HFF-Myc (cell line): ENCODE measurements at places on chromosomes 7 and 10.

- no peak for DNase-seq
Measured at GRCh38 chr7:64045301-64046040, at the start of gene ZNF727. Gene ZNF727 (plus strand): TSS chr7:64045434. CDS start chr7:64045622, 188 bp downstream.

DNA sequence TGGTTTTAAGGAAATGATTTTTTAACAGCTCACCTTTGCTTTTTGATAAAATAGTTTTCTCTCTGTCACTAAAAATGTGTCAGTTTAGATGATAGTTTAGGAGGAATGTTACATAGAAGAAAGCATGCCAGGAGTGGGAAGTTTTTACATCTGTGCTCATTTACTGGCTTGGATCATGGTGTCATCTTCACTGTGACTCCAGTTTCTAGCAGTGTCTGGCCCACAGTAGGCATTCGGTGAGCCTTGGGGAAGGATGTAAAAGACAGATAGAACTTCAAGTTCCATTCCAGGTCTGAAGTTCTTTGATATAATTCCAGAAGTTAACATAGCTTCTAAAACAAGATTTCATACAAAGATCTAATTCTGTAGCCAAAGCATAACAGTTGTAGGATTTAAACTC is 259.2 kb downstream of the BICC1 start:
- no peak for DNase-seq

DNA sequence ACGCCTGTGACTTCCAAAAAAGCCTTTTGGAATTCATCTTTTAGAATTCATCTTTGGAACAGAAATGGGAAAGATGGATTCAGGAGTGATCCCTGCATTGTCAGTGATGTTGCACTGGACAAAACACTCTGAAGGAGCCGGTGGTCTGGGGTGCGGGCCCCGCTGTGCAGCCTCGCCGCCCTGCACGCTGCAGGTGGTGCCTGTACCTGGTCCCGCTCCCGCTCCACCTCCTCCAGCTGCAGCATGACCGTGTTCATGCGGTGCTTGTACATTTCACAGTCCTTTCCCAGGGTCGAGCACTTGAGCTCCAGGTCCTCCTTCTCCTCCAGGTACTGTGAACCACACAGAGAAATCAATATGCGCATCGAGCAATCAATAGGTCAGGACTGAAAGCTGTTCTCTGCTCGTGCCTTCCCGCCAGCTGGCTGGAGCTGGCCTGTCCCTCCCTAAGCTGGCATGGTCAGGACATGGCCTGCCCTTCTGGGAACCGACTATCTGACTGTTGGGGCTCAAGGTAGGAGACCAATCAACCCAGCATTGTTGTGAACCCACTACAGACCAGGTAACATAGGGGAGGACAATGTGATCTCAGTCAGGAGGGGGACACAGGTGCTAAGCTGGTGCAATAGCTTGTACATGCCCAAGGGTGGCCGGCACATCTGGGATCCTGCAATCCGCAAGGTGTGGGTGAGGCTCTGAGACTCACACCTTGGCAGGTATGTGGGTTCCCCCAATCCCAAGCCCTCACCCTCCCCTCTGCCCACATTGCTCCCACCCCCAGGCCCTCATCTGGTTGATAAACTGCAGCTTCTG is 93.8 kb upstream of the GNA12 start:
- no peak for DNase-seq

- DNase-seq: no peak
Measured at GRCh38 chr7:106744563-106745091, 83.7 kb upstream of the CCDC71L start.

GRCh38 chr10:85791818-85792532 is 574.6 kb downstream of the GRID1 start:
- no peak for DNase-seq

DNA sequence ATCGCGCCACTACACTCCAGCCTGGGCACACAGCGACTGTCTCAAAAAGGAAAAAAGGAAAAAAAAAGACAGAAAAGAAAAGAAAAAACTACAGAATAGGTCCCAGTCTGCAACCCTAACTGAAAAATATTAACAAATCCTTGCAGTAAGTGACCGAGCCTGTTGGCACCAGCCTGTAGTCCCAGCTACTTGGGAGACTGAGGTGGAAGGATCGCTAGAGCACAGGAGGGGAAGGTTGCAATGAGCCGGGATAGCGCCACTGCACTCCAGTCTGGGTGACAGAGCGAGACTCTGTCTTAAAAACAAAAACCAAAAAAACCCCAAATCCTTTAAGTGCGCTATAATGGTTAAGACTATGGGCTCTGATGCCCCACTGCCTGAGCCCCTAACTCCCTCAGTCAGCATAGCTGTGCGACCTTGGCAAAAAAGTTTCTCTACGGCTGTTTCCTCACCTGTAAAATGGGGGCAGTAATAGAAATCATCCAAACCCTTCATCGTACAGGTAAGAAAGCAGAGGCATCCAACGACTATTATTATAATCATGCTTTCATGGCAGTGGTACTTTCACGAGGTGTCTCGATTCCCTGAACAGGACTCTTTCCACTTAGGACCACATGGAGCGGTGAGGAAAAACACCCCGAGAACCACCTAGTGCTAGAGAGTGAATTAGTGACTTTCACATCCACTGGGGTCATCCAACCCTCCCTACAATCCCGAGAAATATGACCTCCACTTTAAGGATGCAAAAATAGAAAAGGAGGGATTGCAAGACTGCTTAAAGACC is 755 bp downstream of the TOMM7 start:
- no peak for DNase-seq

DNA sequence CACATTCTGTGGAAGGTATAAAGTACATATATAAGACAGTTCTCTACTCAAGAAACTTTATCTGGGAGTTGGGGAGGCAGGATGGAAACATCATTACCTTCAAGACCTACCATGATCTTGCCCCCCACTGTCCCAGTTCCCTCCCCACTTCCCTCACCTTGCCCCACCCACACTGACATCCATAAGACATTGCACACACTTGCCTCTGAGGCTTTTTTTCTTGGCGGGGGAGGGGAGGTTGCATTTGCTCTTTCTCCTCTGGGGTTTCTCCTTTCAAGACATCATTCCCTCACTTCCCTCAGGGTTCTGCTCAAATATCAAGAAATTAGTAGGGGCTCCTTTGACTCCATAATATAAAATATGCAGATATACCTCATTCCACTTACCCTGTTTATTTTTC is 276.0 kb downstream of the ARL4A start:
- DNase-seq: no peak

DNA sequence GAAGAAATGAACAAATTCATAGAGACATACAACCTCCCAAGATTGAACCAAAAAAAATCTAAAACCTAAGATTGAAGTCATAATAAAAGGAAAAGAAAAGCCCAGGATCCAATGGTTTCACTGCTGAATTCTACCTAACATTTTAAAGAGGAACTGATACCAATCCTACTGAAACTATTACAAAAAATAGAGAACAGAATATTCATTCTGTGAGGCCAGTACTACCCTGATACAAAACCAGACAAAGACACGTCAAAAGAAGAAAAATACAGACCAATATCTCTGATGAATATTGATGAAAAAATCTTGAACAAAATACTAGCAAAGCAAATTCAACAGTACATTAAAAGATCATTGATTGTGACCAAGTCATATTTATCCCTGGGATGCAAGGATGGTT is 128.5 kb upstream of the STEAP1 start:
- no peak for DNase-seq

DNA sequence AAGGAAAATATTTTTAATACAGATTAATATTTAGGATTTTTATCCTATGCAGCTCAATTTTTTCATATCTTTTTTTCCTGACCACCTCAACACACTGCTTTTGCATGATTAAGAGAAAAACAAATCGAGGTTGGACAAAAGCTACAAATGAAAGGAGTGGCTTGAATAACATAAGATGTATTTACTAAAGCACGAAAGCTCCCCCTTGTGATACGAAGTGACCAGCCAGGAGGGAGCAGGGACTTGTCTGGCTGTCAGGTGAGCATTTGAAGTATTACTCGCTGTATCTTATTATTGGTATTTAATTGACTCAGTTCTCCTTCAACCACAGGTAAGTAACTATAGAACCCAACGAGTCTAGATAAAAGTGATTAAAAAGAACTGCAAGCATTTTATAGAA is 265.2 kb upstream of the PHF14 start:
- no peak for DNase-seq

DNA sequence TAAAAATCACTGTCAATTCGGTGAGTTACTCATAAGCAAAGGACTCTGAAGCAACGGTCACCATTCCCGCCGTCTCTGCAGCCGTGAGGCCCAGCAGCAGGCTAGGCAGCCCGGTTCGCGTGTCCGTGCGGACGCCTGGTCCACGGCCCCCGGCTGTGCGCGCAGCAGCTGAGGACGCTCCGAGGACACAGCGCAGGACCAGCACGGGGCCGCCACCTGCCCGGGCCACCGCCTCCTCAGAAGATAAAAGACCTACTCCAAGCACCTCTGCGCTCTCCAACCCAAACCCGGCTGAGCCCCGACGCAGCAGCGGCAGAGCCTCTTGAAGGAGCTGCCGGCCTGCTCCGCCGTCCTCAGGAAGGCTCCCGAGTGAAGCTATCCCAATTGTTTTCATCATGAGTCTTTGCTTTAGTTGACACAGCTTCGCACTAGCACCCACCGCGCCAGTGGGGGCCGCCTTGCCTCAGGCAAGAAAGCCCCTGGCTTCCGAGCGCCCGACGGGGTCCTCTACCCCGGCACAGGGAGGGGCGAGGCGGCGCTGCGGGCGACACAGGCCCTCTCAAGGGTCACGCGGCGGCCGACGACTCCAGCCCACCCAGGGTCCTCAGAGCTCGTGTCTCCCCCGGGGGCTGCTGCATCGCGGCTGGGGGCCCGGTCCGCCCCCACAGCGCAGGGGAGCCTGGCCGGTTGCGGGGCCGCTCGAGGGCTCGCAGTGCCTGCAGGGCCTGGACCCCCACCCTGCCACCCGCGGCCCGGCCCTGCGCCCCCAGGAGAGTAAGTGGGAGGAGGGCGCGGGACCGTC is 16.9 kb upstream of the GPR146 start:
- DNase-seq: no peak

GRCh38 chr7:101635484-101635883 is 6.4 kb upstream of the MYL10 start:
- no peak for DNase-seq

- no peak for DNase-seq
Measured at GRCh38 chr7:136953386-136953785, 84.9 kb downstream of the CHRM2 start.

DNA sequence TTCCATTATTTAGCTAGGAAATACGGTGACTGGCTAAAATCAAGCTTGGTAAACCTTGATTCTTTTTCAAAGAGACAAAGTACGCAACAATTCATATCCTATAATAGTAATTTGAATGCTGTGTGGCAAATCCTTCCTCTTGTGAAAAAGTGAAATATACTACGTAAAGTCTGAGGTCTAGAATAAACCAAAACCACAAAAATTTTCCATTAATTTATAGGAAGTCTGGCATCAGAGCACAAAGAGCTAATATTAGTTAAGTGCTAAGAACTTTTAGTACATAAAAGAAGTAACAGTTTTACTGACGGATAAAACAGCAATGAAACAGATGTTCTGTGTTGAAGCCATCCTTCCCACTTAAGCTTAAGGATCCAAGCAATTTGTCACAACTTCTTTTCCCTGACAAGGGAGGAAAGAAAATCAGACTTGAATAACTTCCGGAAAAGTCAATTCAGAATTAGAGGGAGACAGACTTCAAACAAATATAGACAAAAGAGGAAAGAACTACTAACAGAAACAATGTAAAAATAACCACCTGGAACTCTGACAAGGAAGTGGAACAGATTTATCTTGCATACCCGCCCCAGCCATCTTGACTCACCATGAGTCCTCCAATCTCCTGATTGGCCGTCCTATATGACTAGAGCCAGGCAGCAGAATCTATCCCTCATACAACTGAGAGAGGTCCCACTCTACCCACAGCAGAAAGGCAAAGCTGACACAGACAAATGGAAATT is 34.6 kb downstream of the RHEB start:
- DNase-seq: no peak

- DNase-seq: no peak
Measured at GRCh38 chr10:60570272-60570865, 180.7 kb upstream of the ANK3 start.

DNA sequence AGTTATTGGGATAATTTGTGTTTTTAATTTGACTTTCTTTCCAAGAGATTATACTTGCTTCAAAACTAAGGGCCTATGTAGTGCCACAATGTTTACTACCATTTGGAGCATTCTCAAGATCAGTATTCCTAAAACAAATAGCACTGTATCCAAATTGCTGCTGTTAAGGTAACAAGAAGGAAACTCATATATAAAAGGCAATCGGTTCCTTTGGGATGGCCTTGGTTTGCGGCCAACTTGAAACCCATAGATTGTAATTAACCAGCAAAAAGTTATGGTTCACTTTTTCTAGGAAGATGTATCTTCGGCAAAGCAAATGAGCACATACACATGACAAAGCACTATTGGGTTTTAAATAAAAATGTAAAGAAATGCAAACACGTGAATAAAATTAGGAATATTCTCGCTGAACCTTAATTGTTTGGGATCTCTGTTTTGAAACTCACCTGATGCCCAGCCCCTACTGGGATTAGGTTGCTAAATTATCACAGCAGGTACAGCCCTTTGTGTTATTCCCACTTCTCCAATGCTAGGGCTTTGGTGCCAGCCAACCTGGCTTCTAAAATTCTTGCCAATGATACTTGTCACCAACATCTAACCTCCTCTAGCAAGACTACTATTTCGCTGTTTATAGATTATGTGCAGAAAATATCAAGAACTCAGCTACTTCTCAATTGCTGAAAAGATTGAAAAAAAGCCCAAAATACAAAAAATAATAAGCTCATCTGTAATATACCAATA is 16.0 kb downstream of the CDNF start:
- no peak for DNase-seq

- no peak for DNase-seq
Measured at GRCh38 chr10:11161096-11161495, 143.4 kb downstream of the CELF2 start.

DNA sequence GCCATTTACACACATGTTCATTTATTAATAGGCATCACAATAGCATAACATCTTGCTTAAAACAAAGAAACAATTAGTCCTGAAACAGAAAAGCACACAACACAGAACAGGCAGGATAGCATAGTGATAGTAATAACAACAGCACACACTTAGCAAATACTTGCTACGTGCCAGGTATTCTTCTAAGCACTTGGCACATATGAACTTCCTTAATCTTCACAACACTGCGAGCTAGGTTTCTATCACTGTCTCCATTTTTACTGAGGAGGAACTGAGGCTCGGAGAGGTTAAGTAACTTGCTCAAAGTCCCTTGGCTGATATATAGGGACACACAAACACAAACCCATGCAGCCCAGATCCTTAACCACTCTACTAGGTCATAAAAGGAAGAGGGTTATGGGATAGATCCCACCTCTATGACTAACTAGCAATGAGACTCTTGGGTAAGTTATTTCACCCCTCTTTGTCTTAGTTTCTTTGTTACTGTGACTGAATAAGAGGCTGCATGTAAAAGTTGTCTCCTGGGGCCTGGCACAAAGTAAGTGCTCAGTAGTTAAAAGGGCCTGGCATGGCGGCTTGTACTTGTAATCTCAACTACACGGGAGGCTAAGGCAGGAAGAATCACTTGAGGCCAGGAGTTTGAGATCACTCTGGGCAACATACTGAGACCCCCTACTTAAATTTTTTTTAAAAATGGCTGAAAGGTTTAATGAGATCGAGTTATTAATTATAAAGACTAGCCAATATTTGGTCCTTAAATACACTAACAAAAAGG is 181.0 kb upstream of the RHOBTB1 start:
- DNase-seq: no peak

- DNase-seq: no peak
Measured at GRCh38 chr10:128211064-128211504, 84.9 kb upstream of the MKI67 start.

GRCh38 chr10:15782851-15783250 is 63.1 kb upstream of the ITGA8 start:
- no peak for DNase-seq

GRCh38 chr7:112220877-112221434 is 14.5 kb downstream of the ZNF277 start:
- DNase-seq: no peak

- DNase-seq: no peak
Measured at GRCh38 chr7:74093671-74094223, 10.1 kb downstream of the LIMK1 start.
